ENCODE measurements at places on chromosomes 5 and 9.

- DNase-seq: no peak
Observed at GRCh38 chr9:3850098-3850497, 324.3 kb upstream of the RFX3 start.

GRCh38 chr5:82562696-82563240 lies 284.6 kb upstream of the RPS23 start:
- no peak for DNase-seq

GRCh38 chr9:110640736-110641135 lies 27.9 kb upstream of the MUSK start:
- DNase-seq: no peak

DNA sequence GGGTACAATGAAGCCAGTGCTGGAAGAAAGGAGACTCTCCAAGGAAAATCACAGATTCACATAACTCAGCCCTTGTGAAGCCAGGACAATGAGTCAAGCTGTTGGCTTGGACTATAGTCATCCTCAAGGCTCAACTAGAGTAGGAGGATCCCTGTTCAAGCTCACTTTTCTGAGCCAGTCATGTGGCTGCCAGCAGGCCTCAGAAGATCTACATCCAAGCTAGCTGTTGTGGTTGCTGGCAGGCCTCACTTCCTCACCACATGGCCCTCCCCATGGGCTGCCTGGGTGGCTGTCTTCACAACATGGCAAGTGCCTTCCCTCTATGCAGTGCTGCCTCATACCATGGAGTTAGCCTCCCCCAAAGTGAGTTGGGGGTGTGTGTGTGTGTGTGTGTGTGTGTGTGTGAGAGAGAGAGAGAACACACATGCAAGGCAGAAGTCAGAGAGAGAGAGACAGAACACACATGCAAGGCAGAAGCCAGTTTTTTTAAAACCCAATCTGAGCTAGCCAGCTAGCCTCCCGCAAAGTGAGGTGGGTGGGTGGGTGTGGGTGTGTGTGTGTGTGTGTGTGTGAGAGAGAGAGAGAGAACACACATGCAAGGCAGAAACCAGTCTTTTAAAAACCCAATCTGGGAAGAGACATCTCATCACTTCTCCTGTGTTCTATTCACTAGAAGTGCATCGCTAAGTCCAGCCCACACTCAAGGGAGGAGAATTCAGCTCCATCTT lies 17.1 kb downstream of the SCAI start:
- peak; percentile 56 for DNase-seq

DNA sequence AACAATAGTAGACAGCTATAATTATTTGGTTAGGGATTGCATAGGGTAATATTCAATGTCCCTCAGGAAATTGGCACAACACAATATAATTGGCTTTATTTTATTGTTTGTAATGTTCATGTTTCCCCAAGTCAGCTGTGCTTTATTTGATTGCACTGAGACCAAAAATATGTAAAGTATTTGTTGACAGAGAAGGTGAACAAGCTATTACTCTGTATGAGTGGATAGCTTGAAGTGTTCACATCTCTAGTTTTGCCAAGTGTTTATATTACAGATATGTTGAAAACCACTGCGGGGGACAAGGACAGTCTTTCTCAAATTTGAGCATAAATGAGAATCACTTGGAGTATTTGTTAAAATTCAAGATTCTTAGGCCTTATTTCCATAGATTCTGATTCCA lies 83.3 kb downstream of the RAB3C start:
- DNase-seq: no peak

Data from activated CD8-positive, alpha-beta memory T cell treated with anti-CD3 and anti-CD28 coated beads for 1 hour (primary cell).